ENCODE measurements at places on chromosomes 6 and 20. TPM values are rescaled to one million over a fixed set of nuclear protein-coding genes. Genes with fewer than 3 reads are reported as not detected.

DNA sequence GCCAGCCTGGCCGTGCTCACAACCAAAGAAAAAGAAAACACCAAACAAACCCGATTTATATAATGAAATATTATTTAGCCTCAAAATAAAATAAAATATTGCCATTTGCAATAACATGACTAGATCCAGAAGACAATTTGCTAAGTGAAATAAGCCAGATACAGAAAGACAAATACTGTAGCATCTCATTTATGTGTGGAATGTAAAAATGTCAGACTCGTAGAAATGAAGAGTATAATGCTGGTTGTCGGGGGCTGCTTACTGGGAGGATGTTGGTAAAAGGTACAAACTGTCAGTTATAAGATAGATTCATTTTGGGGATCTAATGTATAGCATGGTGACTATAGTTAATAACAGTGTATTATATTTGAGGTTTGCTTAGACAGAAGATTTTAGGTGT is 269.7 kb downstream of the THBS2 start:
- no peak for DNase-seq

DNA sequence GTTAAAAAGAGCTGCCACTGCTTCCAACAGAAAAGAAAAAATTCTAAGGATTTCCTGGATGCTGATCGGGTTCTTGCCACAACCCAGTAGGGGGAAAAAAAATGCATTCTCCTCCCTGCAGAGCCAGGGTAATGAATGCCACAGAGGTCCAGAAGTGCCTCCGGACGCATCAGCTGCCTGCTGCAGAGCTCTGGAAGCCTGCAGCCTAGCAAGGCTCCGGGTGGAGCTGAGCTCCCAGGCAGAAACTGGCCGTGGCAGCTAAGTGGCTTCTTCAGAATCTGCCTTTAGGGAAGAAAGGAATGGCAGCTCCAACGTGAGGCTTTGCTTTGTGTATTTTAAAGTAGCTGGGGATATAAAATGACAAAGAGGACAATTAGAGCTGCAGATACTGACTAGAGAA is 155.0 kb downstream of the CFAP61 start:
- DNase-seq, result no peak

DNA sequence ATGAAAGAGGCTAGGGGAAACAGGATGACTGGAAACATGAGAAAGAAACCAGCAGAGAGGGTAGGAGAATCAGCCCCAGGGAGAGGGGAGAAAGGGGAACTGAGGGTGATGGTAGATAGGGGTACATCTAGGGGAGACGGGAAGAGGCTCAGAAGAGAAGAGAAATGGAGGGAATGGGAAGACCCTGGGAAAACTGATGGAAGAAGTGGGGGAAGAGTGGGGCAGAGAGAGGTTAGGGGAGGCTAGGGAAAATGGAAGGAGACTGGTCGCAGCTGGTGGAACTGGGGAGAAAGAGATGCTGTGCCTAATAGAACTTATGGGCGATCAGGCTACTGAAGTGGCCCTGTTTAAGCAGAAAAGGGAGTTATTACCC is 548 bp downstream of the PROCR start:
- no peak for DNase-seq

- no peak for DNase-seq
These were observed 24.7 kb downstream of the TBC1D7 start for GRCh38 chr6:13303668-13304017.

- DNase-seq, result no peak
These were observed 210.4 kb upstream of the KCNG1 start for GRCh38 chr20:51233345-51233744.

GRCh38 chr20:45878076-45878761 is 2.8 kb upstream of the ZSWIM1 start:
- no peak for DNase-seq

DNA sequence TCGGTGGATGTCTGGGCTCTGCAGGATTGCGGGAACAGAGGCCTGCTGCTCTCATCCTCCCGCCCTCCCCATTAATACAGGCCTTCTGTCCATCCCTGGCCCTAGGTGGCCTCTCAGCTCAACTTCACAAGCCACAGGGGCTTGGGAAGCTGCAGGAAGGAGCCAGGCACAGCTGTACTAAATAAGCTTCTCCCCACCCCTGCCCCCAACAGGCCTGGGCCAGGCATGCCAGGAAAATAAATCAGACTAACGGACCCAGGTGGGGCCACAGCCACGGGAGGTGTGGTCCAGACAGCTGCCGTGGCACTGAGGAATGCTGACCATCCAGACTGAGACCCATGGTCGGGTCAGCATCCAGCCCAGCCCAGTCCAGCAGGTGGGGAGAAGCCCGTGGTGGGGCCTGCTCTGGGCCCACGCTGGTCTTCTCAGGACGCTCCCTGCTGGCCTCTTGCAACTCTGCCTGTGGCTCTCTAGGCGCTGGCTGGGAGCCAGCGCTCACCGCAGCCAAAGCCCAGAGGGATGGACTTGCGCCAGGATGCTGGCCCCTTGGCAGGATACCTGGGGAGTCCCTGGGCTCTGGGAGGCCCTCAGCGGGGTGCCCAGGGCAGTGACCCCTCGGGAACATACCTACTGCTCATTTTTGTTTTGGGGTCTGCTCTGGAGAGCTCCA is 8.6 kb upstream of the YTHDF1 start:
- DNase-seq, result no peak

GRCh38 chr6:18388271-18388670 is 1.1 kb downstream of the RNF144B start:
- DNase-seq, result no peak

- DNase-seq, result no peak
These were observed 69.8 kb upstream of the HIVEP1 start for GRCh38 chr6:11942185-11942864.

- peak; percentile 33 for DNase-seq
These were observed 137.9 kb upstream of the RNF24 start for GRCh38 chr20:4153251-4153650.

GRCh38 chr20:46367234-46367633 is 39.2 kb downstream of the ELMO2 start:
- no peak for DNase-seq

- DNase-seq, result no peak
These were observed 585 bp upstream of the DSE start for GRCh38 chr6:116369964-116370759.

DNA sequence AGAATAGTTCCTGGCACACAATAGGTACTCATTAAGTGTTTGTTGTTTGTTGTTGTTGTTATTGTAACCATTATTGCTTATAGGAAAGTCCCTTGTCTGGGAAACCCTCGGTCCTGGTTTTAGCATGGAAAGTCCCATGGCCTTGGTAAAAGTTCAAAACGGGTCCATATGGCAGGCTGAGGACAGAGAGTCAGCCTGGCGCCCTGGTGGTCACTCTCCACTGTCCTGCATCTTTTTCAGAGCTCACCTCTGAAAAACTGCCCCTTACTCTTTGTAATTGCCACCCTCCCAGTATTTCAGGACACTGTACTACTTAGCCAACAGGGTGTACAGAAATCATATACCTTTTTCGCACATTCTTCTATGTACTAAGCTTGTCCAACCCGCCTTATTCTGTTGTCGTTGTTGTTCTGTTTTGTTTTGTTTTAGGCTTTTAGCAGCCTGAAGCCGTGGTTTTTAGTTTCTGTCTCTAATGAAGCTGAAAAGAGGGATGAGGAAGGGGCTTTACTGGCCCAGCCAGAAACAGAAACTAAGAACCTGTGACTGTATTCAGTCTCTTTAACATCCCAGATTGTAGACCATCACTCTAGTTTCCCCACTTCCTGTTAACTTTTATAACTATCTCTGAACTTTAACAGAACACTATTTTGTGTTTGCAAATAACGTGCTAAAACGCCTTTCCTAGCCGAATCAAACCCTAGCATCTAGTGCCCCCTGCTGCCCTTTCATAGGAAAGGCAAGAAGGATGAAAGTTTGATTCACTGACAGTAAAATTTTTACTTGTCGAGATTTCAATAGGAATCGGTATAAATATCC is 7.6 kb upstream of the TMEM14A start:
- DNase-seq, result no peak

DNA sequence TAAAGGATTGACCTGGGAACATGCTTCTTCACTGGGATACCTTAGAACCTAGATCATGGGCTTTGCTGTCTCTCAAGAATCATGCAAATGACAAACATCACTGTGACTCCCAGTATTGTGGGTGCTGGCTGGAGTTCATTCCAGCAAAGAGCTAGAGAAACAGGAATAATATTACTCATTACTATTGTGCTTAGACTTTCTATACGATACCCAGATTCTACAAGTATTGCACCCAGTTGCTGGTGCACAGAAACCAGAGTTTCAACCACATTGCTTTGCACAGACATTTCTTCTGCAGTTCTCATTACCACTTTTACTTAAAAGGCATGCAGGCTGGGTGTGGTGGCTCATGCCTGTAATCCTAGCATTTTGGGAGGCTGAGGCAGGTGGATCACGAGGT is 220.4 kb upstream of the ZNF217 start:
- DNase-seq, result no peak

DNA sequence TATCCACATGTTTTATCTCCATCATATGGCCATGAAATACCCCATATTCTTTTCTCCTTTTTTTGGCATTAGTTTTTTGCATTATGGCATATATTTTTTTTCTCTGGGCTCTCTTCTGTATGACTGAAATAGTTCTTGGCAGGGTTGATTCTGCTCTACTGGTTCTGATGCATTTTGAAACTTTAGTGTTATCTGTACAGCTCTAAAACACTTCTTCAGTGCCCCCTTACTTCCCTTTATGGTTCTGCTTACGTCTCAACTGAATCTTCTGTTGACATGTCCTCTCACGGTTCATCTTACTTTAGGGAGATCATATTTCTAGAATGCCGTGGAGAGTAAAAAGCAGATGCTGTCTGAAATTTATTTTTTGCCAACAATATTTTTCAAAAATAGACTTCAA is 23.2 kb upstream of the TXNDC5 start:
- DNase-seq, result no peak

GRCh38 chr6:50935442-50935841 is 116.8 kb downstream of the TFAP2B start:
- DNase-seq, result no peak

DNA sequence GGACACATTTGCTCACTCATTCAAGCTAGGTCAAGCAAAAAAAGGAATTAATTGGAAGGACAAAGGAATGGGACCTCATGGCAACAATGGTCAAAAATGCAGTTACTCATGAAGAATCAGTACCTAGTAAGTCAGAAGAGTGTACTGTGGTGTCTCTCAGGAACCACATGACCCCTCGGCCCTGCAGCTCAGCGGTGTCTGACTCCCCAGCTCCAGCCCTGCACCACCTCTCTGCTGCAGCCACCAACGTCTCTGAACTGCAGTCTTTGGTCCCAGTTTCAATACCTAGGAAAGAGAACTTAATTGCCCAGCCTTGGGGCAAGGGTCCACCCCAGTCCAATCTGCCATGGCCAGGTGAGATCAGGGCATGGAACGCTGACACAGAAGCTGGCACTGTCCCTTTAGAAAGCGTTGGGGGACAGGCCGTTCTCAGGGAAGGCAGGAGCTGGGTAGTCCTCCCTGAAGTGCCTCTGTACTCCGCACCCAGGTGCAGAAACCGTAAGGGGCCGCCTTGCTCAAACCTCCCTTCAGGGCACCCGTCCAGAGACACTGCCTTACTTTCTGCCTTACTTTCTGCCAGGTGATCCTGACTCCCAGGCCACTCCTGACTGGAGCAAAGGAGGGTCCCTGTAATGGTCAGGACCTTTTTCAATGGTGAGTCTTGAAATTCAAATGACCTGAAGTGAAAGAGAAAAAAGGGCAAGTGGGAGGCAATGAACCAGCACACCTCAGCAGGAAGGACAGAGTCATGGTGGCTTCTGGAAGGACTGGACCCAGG is 13.2 kb upstream of the NELFCD start:
- DNase-seq, result no peak

DNA sequence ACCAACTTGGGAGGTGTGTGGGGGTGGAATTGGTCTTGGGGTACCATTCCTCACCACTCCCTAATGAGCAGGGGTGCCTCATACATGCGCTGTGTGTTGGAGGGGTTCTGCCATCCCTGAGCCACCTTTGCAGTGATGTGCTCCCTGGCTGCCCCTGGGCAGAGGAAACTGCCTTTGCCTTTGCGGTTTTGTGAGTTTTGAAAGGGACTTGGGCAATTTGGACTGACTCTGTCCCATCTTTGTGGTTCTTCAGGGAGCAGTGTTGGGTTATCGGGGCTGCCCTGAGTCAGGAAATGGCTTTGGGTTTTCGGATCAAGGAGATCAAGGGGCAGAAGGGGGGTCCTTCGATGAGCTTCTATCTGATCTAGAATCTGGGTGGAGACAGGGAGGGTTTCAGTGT is 3.9 kb upstream of the PHACTR3 start:
- no peak for DNase-seq

DNA sequence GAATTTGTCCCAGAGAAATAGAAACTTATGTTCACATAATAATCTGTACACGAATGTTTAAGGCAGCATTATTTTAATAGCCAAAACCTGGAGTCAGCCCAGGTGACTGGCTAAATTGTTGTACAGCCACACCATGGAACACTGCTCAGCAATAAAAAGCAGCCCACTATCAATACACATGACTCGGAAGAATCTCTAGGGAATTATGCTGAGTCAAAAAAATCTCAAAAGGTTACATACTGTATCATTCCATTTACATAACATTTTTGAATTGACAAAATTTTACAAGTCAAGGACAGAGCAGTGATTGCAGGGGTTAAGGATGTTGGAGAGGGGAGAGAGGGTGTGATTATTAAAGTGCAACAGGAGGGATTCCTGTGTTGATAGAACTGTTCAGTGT is 163.4 kb downstream of the UBE3D start:
- DNase-seq, result no peak

- DNase-seq, result no peak
These were observed 2.6 kb downstream of the TRAF3IP2 start for GRCh38 chr6:111603040-111603439.

MCM3 gene
- total RNA-seq, result 55.0 TPM

CRYBG1 gene
- 16.2 TPM for total RNA-seq

PHACTR3 gene
- not detected for total RNA-seq
